ENCODE measurements at places on chromosomes 5 and 9. TPM values are rescaled to one million over a fixed set of nuclear protein-coding genes. Genes with fewer than 3 reads are reported as not detected.

- DNase-seq = no peak
These were observed 51.9 kb downstream of the MRPL36 start for GRCh38 chr5:1747803-1748085.

GRCh38 chr9:114000671-114001409 lies 77.3 kb downstream of the AMBP start:
- DNase-seq = no peak

GRCh38 chr5:179796877-179797608 lies 3.3 kb downstream of the LTC4S start:
- no peak for DNase-seq

GRCh38 chr5:16666883-16667398 lies 50.1 kb upstream of the RETREG1 start:
- peak; percentile 77 for DNase-seq

DNA sequence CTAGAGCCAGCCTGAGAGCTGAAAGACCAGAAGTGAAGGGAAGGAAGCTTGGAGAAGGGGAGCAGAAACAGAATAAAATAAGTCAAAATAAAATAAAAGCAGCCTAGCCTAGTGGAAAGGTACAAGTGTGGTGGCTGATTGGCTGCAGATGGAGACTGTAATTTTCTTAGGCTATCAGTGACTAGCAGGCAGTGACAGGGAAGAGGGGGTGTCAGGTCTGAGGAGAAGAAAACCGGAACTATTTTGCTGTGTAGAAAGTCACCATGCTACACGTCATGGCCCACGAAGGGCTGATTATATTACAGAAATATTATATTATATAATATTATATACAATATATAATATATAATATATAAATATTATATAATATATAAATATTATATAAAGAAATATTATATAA lies 98.1 kb upstream of the TAF11L2 start:
- no peak for DNase-seq

GRCh38 chr9:130532426-130533080 lies 46.8 kb upstream of the FUBP3 start:
- no peak for DNase-seq

AJM1 gene
- total RNA-seq = 8.6 TPM

ARID3C gene
- total RNA-seq = not detected

GRCh38 chr5:116572350-116573278 lies 2.0 kb downstream of the SEMA6A start:
- DNase-seq = peak; percentile 65

DNA sequence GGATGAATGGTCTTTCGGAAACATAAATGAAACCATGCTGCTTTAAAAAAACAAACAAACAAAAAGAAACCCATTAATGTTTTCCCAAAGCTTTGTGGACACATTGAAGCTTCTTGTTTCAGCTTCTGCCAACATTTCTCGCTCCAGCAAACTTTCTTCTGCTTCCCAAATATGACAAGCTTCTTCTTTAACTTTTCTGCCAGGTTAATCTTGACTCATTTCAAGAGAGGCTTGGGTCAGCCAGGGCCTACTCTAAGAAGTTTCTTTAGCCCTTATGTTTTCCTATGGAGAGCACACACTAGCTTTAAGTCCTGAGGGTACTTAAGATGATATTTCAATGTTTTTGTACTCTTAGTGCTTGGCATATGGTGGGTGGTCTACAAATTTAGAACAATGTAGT lies 6.1 kb downstream of the ANXA1 start:
- no peak for DNase-seq

GRCh38 chr5:145921211-145921610 lies 15.2 kb upstream of the SH3RF2 start:
- no peak for DNase-seq

DNA sequence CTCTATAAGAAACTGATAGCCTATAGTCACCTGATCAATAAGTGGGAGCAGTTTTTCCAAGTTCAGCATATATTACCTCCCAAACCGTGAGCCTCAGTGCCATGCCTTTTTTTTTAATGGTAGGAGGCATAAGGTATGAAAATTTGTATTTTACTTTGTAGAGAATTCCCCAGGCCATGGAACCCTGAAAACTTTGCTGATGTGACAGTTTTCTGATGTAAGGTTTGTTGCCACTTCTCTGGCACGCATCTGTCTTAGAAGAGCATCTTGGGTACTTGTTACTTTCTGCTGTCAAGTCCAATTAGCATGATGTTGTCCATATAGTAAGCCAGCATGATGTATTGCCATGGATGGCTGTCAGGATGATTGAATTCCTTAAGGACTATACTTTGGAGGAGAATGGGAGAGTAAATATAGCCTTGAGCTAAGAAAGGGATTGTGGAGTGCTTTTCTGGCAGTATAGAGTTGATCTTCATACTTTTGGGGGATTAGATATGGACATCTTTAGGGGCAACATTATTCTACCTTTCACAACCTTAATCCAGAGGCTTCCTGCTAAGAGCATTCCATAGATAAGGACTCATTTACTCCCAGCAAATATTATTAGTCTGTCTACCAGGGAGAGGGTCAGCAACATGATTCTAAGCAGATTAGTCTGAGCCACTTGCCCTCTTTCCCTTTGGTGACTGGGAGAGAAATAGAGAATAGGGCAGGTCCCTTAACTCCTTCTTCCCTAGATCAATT lies 389.6 kb downstream of the YTHDC2 start:
- DNase-seq = no peak

DNA sequence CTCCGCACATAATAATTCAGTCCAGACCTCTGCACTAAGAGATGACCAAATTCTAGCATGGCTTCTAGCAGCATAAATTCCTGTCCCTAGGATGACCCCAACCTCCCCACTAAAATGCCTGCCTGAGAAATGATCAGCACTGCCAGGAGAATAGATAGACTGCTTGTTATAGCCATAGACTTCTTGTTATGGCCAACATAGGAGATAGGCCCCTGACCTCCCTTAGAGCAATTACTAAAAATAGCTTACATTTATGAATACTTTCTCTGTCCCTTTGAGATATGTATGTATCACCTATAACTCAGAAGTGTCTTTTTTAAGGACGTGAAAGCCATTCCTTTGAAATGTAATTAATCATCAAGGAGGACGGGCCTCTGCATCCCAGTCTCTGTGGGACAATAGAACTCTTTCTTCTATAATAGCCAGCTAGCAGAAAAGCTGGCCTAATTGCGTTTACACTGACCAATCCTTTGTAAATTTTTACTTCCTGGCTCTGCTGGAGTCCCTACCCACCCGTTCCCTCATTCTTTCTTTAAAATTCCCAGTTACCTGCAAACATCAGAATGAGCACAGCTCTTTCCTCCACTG lies 1002.7 kb downstream of the CDH18 start:
- DNase-seq = no peak

TYRP1 gene
- total RNA-seq = 57.4 TPM

GRCh38 chr9:16873126-16873802 lies 2.8 kb upstream of the BNC2 start:
- DNase-seq = no peak

HAVCR1 gene
- total RNA-seq = not detected

- no peak for DNase-seq
These were observed 274.3 kb upstream of the ZNF462 start for GRCh38 chr9:106588626-106589025.

NAIF1 gene
- 5.1 TPM for total RNA-seq

GRCh38 chr5:13957032-13957645 lies 12.7 kb upstream of the DNAH5 start:
- DNase-seq = no peak

DNA sequence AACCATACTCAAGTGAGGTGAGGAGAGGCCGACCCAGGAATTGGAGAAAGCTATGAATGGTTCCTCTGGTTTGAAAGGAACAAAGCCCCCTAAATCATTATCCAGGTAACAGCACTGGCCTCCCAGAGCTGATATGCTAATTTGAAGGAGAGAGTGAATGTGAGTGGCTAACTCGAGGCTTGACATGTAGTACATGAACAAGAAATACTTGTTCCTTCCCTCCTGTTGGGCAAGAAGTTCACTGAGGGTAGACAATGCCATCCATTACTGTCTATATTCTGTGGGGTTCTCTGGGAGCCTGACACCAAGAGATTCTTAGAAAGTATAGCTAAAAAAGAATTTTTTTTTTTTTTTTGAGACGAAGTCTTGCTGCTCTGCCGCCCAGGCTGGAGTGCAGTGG lies 32.5 kb upstream of the ZNF354A start:
- no peak for DNase-seq

- no peak for DNase-seq
These were observed 81.0 kb downstream of the DAPK1 start for GRCh38 chr9:87578625-87579024.

GRCh38 chr9:138037140-138037539 lies 159.6 kb downstream of the CACNA1B start:
- DNase-seq = no peak

DNA sequence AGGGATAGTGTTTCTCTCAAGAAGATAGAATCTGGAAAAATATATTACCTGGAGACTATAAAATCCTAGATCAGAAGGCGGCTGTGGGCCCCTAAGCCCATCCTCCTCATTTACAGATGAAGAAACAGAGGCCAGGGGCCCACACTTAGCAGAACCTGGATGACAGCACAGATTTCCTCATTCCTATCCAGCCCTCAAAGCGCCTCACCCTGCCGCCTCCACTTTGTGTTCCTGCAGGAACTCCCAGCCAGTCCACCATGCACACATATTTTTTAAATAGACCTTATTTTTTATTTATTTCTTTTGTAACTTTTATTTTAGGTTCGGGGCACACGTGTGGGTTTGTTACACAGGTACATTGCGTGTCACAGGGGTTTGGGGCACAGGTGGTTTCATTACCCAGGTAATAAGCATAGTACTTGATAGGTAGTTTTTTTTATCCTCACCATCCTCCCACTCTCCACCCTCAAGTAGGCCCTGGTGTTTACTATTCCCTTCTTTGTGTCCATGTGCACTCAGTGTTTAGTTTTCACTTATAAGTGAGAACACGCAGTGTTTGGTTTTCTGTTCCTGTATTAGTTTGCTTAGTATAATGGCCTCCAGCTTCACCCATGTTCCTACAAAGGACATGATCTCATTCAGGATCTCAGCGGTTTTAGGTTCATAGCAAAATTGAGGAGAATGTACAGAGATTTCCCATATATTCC lies 85.5 kb upstream of the MAP1B start:
- no peak for DNase-seq

- DNase-seq = no peak
These were observed 26.6 kb downstream of the TRPM3 start for GRCh38 chr9:71094708-71095251.

GRCh38 chr5:135376961-135377624 lies 21.9 kb downstream of the MACROH2A1 start:
- no peak for DNase-seq

ZFP2 gene
- total RNA-seq = 0.70 TPM

SPATA31A5 gene
- not detected for total RNA-seq

GRCh38 chr5:60489856-60490255 lies 210.1 kb downstream of the DEPDC1B start:
- no peak for DNase-seq

- no peak for DNase-seq
These were observed 54.3 kb downstream of the PTCH1 start for GRCh38 chr9:95462249-95463147.
